ENCODE measurements at places on chromosomes 2 and 18.
A peak's percentile ranks its signal among the peaks of the same experiment; 100 is the strongest.

- no peak for DNase-seq
Observed at GRCh38 chr2:107419191-107419590, 407.5 kb upstream of the RGPD4 start.

- no peak for DNase-seq
Observed at GRCh38 chr18:74468547-74469061, 11.5 kb upstream of the DIPK1C start.

- DNase-seq = no peak
Observed at GRCh38 chr2:9768388-9768787, 74.9 kb upstream of the TAF1B start.

DNA sequence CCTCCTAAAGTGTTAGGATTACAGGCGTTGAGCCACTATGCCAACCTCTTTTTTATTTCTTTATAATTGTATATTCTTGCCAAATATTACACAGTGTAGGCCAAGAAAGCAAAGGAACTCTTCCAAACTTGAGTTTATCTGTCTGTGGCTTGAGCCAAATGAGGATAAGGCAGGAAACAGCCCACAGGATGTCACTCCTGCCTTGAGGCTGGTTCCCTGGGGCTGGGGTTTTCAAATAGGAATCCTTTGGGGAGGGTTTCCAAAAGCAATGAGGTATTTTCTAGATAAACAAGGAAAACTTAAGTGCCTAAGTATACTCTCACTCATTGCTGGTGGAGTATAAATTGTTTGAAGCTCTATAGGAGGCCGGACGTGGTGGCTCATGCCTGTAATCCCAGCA is 56.4 kb downstream of the ADCY3 start:
- no peak for DNase-seq

DNA sequence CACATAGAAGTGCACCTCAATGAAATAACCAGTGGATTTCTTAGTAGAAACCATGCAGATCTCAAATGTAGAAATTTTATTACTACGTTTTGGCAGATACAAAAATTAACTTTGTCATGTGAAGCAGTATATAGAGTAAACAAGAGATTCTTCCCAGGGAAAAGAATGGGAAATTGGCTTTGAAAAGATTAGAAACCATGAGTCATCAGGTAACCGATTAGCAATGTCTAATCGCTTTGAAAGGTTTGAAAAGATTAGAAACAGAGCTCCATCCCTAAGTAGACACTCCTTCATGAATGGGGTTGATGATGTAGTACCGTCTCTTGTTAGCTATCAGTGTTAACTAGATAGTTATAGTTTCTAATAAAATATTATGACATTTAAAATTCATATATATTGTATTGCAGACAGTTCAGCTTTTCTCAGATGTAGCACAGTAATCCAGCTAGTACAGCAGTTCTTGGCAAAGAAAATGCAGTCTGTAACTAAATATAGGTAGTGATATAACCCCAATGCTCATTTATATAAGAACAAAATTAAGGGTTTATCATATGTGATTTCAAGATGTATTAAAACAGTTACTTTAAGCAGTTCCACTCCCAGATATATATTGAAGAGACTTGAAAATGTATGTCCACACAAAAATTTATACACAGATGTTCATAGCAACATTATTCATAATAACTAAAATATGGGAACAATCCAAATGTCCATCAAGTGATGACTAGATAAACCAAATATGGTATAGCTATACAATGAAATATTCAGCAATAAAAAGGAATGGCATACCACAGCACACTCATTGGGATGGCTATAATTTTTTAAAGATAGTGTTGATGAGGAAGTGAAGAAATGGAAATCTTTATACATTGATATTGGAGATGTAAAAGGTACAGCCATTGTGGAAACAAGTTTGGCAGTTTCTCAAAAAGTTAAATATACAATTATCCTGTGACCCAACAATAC is 113.9 kb downstream of the PTPN4 start:
- DNase-seq = no peak

GRCh38 chr2:174051741-174052583 is 86.8 kb upstream of the SP3 start:
- DNase-seq = no peak

- no peak for DNase-seq
Observed at GRCh38 chr2:209351636-209352035, 72.2 kb upstream of the MAP2 start.

GRCh38 chr2:240494194-240494793 is 58.8 kb downstream of the GPC1 start:
- no peak for DNase-seq

GRCh38 chr18:77162580-77162979 is 30.0 kb upstream of the MBP start:
- DNase-seq = no peak

- DNase-seq = no peak
Observed at GRCh38 chr2:42775810-42776209, 11.9 kb upstream of the OXER1 start.

- no peak for DNase-seq
Observed at GRCh38 chr2:157223624-157224205, 33.8 kb upstream of the GALNT5 start.

GRCh38 chr2:21034972-21035279 is 8.9 kb downstream of the APOB start:
- no peak for DNase-seq

- no peak for DNase-seq
Observed at GRCh38 chr2:100721693-100722092, 98.2 kb upstream of the NPAS2 start.

GRCh38 chr2:12044857-12045256 is 298.4 kb downstream of the LPIN1 start:
- peak; percentile 37 for DNase-seq

DNA sequence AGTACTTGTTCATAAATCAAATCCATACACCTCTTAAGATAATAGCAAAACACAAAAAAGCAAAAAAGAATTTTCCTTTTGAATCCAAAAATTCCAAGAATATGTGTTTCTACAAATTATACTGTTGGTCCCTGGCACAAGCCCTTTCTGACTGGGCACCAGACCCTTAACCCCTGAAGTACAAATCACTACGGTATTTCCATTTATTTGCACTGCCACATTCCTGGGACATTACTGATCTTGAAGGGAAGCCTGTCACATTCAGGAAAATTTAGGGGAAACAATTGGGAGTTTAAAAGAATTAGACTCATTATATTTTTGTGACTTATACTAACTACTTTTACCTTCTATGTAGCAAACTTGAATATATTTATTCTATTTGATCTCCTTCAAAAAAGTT is 98.8 kb downstream of the ZNF521 start:
- no peak for DNase-seq

- no peak for DNase-seq
Observed at GRCh38 chr2:140273958-140274357, 1493.8 kb upstream of the NXPH2 start.

DNA sequence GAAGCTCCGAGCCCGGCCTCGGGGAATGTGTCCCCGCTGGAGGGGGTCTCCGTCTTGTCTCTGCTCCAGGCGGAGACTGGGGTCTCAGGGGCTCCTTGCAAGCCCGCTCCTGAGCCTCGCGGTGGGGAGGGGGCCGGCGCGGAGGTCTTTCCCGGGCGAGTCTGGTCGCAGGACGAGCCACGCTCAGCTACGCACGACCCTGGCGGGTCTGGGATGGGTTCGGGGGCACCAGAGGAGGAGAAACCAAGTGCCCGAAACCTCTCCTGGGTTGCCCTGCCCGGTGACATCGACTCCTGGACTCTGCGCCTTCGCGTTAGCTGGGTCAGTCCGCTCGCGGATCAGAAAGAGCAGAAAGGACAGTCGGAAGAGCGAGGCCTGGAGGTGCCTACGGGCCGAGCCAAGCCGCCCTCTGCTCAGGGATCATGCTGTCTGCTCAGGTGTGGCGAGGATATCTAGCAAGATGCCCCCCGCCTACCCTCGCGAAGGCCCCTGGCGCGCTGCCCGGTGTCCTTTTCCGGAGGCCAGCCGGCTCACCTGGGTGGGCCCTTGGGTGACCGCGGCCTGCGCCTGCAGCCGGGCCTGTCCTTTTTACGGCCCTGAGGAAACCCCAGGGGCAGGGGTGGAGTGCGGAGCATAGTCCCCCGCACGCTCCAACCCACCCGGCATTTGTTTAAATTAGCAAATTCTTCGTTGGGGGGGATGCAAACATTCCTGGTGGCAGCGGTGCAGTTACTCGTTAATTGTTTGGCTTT is 58.7 kb downstream of the SNORC start:
- no peak for DNase-seq

DNA sequence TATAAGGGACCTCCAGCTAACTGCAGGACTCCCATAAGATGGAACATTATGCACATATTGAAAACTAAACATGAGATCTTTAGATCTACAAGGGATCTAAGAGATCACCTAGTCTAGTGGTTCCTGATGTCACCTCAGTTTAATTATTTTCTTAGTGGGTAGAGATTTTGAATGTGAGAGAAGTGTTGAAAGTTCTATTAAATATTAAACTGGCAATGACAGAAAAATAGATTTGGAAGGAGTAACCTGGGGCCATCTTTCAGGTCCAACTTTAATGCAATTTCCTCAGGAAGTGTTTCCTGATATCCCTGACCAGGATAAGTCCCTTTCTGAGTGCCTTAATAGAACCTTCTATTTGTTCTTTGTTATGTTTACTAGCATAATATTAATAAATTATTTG is 29.1 kb upstream of the CPS1 start:
- DNase-seq = no peak

DNA sequence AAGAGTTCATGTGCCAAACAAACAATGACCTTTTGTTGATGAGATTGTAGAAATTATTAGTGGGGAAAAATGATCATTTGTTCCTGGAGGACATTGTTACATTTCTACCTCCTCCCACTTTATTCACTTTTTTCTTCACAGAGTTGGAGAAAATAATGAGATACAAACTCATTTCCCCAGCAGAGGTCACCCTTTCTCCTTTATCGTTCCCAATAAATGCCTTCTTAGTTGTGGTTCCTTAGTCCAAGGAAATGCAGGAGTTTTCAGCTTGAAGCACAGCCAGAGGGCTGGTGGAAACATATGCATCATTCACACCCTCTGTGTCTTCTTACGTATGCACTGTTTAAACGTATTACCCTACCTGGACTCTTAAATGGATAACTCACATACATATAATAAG is 108.8 kb downstream of the SLC4A3 start:
- peak; percentile 7 for DNase-seq

GRCh38 chr2:179235463-179236108 is 29.0 kb downstream of the SESTD1 start:
- DNase-seq = no peak

DNA sequence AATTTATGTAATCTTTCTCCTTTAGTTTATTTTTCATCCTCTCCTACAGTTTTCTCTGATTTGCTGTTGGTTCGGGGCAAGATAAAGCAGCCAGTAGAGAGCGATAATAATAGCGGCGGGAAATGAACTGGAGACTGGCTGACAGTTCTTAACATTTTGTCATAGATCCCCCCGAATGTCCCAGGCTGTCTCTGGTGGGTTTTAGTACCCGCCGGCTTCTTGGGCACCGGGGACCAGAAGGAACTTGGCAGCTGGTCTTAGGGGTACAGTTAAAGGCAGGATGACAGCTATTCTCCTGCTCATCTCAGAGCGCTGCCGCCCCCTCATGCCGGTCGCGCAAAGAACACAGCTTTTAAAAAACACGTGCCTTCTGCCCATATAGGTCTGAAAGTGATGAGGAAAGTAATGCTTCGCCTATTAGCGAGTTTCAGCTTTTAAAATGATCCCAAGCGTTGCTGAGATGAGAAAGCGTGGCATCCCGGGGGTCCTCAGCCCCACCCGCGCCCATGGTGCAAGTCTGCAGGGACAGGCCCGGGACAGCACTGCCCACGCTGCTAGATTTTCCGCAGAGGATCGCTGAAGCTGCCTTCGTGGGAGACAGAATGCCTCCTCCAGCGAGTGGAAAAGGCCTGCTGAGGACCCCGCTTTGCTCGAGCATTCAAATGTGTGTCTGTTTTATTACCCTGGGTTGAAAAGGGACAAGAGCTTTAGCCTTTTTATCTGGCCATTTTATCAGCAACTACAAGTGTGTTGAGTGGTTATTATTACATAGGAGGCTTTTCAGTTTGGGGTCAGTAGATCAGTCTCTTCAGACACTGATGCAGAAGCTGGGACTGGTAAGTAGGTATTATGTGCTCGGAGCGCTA is 3.8 kb downstream of the ONECUT2 start:
- DNase-seq = no peak

DNA sequence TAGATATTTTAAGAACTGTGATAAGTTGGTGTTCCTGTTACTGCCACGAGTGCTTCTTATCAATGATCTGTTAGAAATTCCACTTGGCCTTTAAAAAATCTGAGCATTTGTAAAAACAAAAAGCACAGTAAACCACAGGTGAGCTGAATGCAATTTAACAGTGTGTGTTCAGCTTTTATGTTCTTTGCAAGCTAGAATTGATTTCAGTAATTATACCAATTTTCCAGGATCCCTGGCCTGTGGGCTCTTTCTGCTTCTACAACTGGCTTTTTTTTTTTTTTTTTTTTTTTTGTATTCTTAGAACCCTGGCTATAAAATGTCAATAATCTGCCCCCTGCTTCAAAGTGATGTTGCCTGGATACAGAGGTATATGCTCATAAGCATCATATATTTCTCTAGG is 548.5 kb upstream of the SLC8A1 start:
- DNase-seq = no peak

- DNase-seq = no peak
Observed at GRCh38 chr18:54551590-54551989, 39.5 kb upstream of the DYNAP start.

DNA sequence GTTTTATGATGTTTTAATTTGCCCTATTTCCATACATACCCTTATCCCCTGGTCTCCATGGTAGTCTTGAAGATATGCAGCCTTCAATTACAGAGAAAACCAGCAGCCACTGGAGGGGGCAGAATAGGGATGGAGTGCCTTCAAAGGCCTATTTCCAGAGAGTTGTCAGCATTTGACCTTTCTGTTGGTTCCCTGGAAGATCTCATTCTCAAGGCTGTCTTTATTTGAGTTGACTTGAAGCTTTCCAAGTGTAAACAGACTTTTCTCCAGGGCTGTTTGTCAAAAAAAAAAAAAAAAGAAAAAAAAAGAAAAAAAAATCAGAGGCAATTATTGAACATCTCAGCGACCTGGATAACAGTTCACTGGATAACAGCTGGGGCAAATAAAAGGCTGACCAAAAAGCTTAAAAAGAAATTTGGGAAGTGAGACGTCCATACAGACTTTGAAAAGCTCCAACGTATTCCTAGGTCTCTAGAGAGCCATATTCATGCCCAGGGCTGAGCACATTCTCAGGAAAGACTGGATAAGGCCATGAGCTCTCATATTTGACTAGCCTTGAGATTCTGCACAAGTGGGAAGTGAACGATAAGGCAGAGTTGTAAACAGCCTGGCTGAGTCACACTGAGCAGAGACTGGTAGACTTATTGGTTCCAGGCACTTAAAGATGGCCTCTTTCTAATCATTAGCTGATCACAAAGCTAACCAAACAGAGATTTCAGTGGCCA is 126.6 kb downstream of the VAPA start:
- no peak for DNase-seq

GRCh38 chr2:232741294-232741693 is 35.1 kb downstream of the KCNJ13 start:
- DNase-seq = no peak
